ENCODE measurements at places on chromosomes 13 and 19.

DNA sequence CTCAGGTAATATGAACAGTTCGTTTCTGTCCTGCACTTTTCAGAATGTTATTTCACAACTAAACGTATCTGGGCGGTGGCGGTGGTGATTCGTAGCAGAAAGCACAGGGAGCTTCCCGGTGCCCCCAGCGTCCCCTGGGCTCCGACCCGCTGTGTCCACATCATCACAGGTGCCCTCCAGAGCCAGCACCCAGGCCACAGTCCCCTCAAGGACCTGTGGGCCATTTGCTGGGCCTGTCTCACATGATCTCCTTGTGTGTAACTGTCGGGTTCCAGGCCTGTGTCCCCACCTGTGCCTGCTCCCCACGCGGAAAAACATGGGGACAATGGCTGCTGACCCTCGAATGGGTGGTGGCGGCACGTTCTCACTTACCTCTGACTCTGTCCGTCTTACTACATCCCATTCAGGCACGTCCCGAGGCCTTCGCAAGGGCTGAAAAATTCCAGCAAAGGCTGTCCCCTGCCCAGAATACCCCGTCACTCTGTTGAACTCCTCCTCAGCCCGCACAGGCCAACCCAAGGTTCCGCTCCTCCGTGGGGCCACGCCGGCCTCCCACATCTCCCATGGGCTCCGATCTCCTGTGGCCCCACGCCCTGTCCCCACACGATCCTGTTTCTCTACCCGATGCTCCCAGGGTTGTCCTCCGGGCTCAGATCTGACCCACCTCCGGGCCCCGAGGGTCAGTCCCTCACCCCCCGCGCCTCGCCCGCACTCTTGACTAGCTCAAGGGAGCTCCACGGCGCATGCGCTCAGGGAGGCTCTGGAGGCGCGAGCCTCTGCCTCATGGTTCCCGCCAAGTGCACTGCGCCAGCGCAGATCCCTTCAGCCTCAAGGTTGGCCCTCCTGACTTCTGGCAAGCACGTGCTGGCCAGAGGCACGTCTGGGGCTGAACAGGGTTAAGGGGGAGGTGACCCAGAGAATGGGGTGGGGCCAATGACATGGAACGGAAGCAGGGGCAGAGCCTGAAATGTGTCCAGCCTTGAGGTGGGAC, 21.2 kb downstream of the DEDD2 start:
- DNase-seq = no peak

DNA sequence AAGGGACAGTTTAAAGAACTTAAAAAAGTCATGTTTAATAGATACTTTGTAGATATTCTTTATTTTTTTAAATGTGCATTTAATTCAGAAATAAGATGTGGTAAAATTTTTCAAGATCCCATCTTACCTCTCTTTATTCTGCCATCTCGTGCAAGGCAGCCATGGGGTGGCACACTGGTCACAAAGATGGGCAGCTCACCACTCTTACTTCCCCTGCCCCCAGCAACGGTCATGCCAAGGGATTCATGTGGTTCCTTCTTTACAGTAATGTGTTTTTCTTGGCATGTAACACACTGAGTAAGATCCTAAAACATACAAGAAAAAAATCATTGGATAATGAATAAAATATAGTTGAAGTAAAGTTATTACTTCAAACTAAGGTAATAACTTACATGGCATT, 64.2 kb downstream of the LNX2 start:
- DNase-seq = no peak

GRCh38 chr13:32254916-32255723, 60.0 kb downstream of the ZAR1L start:
- no peak for DNase-seq

DNA sequence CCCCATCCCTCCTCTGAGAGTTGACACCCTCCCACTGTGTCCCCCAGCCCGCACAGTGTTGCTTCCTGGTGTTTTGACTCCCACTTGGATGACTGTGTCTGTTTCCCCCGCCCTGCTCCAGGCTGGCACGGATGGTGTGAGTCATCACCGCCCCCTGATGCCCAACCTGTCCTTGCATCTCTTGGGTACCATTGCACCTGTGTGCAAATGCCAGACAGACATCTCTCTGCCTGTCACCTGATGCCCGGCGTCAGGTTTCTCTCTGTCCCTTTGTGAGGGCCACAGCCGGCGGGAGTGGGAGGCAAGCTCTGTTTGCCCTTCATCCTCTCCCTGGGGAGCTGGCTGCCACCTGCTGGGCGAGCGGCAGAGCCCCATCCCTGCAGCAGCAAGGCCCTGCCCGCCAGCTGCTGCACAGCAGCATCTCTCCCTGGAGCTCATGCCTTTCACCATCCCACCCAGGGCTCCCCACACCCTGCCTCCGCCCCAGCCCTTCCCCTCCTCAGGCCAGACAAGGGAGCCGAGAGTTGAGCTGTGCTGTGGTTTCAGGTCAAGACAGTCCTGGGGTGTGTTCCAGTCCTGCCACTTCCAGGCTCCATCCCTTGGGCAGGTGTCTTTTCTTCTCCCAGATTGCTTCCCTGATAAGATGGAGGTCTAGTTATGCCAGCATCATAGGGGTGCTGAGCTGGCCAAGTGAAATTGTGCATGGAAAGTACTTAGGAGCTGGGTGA, 29.7 kb downstream of the NKPD1 start:
- no peak for DNase-seq

DNA sequence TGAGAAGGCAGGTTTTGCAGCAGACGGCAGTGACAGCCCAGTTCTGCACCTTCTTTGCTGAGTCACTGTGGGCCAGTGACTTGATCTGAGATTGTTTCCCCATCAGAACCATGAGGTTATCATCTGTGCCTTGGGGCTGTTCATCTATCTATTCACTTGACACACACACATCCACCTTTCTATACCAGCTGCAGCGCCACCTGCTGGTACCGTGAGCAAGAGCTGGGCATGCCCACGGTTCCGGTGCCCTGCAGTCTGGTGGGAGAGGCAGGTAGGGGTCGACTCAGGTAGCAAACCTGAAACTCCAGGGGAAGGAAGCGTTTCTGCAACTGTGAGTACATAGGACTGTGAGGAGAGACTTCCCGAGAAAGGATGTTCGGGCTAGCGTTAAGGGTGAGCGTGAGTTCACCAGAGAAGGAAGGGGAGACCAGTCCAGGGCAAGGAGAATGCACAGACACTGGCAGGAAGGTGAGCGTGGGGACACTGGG, 7.5 kb upstream of the LIN7B start:
- DNase-seq = peak; percentile 49

DNA sequence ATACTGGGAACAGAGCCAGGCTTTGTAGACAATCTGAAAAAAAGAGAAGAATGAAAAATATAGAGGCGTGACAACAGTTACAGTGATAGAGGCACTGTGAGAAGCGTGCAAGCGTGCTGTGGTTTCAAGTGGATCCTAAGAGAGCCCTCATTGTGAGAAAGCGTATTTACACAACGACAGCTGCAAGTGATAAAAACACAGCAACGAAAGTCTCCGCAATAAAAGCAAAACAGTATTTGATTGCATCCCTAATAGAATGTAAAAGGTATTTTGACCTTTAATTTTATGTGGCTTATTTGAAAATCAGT, 642.7 kb upstream of the ARGLU1 start:
- DNase-seq = no peak

GRCh38 chr13:72763411-72763810, 18.3 kb downstream of the DIS3 start:
- DNase-seq = no peak

DNA sequence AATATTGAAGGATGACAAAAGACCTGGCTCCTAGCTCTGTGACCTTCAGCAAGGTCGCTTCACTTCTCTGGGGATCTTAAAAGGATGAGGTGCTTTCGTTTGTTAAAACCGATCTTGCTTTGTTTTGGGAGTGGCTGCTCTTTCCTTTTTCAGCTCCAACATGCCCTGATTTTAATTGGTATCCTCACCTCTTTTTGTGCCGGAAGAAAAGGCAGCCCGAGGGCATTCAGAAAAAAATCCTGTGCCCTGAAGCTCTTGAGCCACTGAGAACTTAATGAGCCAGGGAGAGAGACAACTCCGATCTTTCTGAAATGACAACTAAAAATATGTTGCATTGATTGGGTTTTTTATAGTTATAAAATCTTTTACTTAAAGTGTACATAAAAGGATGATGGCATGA, 19.4 kb downstream of the CLDN10 start:
- DNase-seq = no peak

DNA sequence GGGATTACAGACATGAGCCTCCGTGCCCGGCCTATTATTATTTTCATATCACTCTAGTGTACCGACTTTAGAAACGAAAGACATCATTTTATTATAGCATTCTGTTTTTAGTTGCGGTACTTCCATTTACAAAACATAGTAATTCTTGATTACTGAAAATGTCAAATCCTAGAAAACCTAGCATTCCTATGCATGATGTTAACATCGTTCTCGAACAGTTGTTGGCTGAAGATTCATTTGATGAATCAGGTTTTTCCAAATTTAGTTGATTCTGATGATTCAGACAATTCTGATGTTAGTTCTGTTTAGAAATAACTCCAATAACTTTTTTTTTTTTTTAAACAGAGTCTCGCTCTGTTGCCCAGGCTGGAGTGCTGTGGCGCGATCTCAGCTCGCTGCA, 11.5 kb upstream of the MTRF1 start:
- DNase-seq = no peak

DNA sequence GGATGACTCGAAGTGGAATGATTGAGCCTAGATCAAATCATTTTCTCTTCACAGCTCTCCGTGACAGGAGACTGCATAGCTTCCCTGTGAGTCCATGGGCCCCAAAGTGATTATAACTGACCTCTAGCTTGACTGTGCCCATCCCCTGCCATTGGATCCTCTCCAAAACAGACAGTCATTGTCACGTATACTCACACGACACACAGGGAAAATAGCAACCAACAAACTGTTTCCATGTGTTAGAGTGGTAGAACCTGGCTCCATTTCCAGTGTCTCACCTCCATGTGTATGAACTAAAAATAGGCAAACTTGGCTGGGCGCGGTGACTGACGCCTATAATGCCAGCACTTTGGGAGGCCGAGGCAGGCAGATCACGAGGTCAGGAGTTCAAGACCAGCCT, 48.8 kb upstream of the NPAS1 start:
- no peak for DNase-seq

DNA sequence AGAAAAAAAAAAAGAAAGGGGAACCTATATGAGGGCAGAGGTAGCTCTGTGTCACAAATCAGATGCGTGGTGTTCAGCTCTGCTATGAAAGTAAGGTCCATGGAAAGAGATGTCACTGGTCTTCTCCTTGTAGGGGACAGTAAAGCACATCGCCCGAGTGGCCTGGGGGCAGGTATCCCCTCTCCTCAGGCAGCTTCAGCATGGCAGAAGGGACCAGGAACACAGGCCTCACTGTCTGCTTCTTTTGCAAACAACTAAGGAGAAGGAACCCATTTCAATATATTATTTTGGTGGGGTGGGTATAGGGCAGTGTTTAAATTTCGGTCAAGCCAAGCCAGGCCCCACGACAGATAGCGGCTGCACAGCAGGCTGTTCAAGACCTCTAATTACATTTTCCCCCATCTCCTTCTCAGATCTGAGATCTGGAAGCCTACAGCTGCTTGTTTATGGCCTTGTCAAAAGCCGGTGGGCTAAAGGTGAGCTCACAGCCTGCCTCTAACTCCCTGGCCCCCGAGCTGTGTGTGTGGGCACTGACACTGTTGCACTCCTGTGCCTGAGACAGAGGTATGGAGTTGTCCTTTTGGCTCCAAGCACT, 72.8 kb downstream of the HSPH1 start:
- no peak for DNase-seq

- no peak for DNase-seq
These were observed 32.5 kb downstream of the NFIC start for GRCh38 chr19:3398900-3399278.

- DNase-seq = no peak
These were observed 25.6 kb downstream of the IPO5 start for GRCh38 chr13:97979051-97979450.

- DNase-seq = no peak
These were observed 107.0 kb downstream of the KL start for GRCh38 chr13:33123066-33123859.

- no peak for DNase-seq
These were observed 635.6 kb upstream of the SLITRK5 start for GRCh38 chr13:87035526-87035925.

GRCh38 chr19:49983645-49984229, 22.8 kb upstream of the SIGLEC11 start:
- peak; percentile 90 for DNase-seq

DNA sequence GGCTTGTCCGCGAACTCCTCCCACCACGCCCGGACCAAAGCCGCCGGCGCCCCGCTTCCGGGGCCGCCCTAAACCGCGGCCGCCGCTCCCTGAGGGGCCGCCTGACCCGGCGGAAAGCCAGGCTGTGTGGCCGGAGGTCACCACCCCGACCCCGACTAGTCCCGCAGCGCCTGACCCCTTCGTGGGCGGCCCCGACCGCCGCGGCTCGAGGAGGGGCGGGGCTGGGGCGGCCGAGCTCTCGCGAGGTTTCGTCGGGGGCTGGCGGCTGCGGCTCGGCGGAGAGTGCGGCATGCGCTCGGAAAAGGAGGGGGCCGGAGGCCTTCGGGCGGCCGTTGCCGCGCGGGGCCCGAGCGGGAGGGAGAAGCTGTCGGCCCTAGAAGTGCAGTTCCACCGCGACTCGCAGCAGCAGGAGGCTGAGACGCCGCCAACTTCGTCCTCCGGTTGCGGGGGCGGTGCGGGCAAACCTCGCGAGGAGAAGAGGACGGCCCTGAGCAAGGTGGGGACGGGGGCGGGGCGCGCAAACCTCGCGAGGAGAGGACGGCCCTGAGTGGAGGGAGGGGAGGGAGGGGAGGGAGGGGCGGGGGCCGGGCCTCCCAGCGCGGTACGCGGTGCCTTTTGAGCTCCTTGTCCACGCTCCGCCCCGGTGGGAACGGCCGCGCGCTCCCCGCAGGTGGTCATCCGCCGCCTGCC, at the start of gene UPF3A:
Gene UPF3A (plus strand): TSS at position 251 of the 690 bp plus-strand sequence. CDS start 39 bp downstream, at position 290.
- peak; percentile 81 for DNase-seq

Measured in stimulated activated CD4-positive, alpha-beta T cell treated with anti-CD3 and anti-CD28 coated beads, Interleukin-1b, Interleukin-23, amount 100 ng/mL, for 1 hour (primary cell).